ENCODE measurements at places on chromosomes 7 and 10.

DNA sequence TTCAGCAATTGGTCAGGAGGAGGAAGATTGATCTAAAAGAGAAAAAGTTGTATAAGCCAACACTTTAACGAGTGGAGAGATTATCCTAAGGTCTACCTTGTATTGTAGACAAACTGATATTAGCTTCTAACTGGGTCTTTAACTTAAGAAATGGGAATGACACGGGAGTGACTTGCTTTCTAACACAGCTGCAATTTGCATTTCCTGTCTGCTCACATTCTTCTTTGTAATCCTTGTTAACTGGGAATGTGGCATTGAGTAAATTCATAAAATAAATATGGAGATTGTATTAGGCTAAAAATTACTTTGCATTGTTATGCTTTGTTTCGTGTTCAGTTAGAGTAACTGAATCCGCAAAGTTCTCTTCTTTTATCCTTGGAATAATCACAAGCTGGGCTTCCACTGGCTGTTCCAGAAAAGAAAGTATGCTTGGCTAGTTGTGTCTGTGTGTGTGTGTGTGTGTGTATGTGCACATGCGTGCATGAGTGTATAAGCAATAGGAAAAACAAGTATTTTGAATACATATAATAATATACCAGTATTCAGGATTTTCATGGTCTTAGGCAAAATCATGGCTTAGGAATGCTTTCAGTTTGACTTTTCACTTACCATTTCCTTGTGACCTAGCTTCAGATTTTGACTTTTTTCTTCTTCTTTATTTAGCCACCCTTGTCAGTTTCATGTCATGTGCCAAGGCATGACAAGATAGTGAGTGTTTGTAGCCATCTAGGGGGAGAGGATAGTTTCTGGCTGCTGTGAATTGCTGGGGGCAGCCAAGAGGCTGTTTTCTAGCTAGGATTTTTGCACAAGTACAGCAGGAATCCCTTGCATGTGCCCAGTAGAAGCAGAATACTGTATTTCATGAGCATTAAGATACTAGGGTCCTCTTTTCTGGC is 54.5 kb upstream of the FZD8 start:
- no peak for DNase-seq

DNA sequence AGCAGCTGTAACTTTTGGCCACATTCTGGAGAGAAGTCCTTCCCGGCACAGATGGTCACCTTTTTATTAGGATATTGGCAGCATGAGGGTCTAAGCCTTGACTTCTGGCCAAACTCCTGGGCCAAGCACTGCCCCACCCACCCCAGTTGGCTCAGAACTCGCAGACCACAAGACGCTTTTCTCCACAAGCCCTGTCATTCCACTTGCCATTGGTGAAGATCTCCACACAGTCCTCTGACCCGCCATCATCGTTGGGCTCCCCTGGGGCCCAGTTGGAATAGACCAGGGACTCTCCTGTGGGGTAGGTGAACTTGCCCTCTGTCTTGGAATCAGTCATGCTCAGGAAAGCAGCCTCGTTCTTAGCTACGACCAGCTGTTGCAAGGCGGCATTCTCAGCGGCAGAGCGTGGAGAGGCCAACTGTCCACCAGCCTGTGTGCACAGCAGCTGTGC is 11.2 kb downstream of the SFTPD start:
- DNase-seq = no peak

- DNase-seq = no peak
Observed at GRCh38 chr7:29424295-29424983, 139.2 kb upstream of the PRR15 start.

- no peak for DNase-seq
Observed at GRCh38 chr10:71817831-71818655, 33.0 kb downstream of the PSAP start.

DNA sequence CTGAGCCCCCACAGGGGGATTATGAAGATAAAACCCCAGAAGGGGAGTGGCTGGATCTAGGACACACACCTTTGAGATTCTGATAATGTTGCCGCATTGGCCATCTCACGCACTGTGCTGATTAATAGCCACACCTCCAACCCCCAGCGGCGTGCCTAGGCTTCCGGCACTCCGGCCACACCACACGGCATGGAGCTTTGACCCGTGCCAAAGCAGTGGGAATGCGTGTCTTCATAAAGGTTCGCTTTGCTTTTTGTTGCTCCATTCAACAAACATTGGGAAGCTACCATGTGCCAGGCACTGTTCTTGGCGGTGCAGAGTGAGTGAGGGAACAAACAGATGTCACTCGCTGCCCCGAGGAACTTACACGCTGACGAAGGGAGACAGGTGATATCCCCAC is 117.6 kb downstream of the TCERG1L start:
- DNase-seq = no peak

DNA sequence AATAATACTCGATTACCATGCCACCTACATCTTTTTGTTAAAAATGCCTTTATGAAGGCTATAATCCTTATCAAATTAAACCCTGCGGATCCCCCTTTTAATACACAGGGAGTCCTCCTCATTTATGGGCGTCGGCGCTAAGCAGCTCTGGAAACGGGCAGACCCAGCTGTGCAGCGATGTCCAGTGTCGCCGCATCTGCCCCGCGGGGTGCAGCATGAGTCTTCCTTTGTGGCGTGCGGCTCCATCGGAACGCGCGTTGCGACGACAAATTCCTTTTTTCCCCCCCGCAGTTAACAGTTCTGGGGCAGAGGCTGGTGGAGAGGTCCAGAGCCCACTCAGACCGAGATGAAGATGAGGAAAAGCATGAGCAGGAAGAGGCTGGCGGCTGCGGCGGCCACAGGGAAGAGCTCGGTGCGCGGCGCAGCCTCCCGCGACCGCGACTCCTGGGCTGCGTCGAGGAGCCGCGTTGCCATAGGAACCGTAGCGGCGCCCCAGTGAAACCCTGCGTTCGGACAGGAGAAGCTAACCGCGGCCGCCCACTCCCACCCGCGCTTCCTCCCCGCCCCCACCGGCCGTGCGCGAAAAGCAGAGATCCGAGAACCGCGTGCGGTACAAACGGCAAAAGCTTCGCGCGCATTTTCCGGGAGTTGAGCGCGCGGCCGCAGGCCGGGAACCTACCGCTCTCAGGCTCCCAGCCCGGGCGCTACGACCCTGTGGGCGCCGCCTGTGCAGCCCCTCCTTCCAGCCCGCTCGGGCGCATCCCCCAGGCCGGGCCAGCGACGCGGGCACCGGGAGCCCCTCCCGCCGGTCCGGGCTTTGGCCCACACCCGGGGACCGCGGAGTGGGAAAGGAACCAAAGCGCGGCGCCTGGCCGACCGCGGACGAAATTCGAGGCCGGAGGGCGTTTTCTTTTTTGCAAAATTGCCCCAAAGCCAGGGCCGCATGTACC is 130.6 kb downstream of the SPAG6 start:
- DNase-seq = no peak
